ENCODE measurements at places on chromosomes 4 and X. TPM values are rescaled to one million over a fixed set of nuclear protein-coding genes. Genes with fewer than 3 reads are reported as not detected.

GRCh38 chrX:40700640-40701342, 34.6 kb downstream of the MED14 start:
- DNase-seq, result no peak

- no peak for DNase-seq
These were observed 45.3 kb downstream of the MMRN1 start for GRCh38 chr4:89939994-89940393.

DNA sequence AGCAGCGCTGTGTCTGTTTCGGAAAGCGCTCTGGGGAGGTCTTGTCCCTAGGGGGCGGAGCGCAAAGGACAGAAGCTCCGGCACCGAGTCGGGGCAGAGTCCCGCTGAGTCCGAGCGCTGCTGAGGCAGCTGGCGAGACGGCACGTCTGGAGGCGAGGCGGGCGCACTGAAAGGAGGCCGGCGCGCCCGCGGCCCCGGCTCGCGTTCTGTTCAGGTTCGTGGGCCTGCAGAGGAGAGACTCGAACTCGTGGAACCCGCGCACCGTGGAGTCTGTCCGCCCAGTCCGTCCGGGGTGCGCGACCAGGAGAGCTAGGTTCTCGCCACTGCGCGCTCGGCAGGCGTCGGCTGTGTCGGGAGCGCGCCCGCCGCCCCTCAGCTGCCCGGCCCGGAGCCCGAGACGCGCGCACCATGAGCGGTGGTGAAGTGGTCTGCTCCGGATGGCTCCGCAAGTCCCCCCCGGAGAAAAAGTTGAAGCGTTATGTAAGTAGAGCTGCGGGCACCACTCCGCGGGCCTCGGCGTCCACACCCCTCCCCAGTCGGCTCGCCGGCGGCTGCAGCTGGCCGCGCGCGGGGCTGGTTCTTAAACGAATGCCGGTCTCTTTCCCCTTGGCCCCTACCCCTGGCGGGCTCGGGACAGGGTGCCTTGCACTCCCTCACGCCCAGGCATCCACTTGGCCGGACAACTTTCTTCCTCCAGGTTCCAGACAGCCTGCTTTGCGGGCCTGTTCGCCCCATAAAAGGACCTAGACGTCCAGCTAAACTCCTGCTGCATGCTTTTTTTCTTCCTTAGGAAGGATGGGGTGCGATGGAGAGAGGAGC, at the start of gene GAB1:
Gene GAB1, plus strand, starts transcription at position 96 of the 819 bp plus-strand sequence. Its CDS starts 313 bp downstream, at position 409.
- DNase-seq, result peak; percentile 85

N4BP2 gene
- total RNA-seq, result 27.5 TPM

- no peak for DNase-seq
These were observed 61.8 kb downstream of the MAGED1 start for GRCh38 chrX:51955200-51955599.

DNA sequence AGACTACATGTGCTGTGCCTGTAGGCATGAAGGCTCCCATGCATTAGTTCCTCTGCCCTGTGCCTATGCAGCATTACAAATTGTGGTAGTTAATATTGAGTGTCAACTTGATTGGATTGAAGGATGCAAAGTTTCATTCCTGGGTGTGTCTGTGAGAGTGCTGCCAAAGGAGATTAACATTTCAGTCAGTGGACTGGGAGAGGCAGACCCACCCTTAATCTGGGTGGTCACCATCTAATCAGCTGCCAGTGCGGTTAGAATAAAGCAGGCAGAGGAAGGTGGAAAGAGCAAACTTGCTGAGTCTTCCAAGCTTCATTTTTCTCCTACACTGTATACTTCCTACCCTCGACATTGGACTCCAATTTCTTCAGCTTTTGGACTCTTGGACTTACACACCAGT, 460.2 kb upstream of the SMIM31 start:
- DNase-seq, result no peak

- DNase-seq, result no peak
These were observed 279.3 kb downstream of the INPP4B start for GRCh38 chr4:142566777-142567176.
